ENCODE measurements at places on chromosomes 11 and 22.

GRCh38 chr11:121422675-121423074, 29.4 kb upstream of the SORL1 start:
- DNase-seq: no peak

DNA sequence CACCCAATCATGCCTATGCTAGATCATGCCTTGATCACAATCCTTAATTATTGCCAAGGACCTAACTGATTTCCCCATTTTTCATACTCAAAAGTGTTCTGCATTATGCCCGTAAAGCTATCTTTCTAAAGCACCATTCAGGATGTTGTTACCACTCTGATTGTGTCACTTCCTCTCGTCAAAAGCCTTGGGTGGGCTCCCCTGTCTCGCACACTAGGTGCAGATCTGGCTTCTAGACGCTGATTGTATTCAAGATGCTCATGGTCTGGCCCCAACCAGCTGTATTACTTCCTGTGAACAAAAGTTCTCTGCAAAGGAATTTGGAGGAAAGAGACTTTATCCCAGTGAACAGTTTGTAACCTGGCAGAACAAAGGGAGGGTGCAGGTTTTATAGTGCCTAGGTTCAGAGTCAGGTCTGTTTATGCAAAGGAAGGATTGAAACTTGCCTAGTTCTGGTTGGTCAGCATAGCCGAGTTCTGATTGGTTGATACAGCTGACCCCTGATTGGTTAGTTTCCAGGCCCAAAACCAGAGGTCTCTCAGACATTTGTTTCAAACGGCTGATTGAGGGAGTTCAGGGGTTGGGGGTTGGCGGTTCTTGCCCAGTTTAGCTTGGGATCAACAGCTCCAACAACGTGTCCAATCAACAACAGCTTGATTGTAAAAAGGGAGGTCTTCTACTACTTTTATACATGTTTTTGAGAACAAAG, 25.4 kb downstream of the ATG13 start:
- DNase-seq: no peak

DNA sequence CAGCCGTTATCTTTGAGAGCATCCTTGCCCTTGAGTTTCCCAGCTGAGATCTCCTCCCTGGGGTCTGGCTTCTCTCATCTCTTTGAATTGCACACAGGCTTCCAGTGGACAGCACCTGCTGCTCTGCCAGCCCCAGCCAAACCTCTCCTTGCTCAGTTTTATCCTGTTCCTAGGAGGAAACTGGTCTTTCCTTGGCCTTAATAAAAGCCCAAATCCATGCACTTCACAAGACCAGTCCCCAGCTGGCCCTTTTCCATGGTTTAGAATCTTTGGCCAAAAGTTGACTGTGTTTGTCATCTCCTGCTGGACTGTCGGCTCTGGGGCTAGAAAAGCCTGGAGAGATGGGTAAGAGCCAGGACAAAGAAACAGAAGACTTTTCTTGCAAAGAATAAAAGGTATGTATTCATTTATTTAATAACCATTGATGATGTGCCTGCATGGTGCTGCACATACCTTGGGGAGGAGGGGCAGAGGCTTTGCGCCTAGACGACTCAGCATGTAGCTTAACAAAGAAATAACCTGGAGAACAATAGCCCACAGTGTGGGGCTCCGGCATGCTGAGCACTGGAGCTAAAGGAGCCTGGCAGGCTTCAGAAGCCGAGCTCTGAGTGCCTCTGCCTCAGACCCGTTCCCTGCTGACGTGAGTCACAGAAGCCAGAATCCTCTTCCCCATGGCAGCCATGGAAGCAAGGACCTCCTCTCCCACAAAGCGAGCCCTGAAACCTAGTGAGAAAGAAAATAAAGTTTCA, 319.3 kb upstream of the B3GAT1 start:
- no peak for DNase-seq

GRCh38 chr11:7522121-7522520, 8.3 kb downstream of the PPFIBP2 start:
- no peak for DNase-seq

DNA sequence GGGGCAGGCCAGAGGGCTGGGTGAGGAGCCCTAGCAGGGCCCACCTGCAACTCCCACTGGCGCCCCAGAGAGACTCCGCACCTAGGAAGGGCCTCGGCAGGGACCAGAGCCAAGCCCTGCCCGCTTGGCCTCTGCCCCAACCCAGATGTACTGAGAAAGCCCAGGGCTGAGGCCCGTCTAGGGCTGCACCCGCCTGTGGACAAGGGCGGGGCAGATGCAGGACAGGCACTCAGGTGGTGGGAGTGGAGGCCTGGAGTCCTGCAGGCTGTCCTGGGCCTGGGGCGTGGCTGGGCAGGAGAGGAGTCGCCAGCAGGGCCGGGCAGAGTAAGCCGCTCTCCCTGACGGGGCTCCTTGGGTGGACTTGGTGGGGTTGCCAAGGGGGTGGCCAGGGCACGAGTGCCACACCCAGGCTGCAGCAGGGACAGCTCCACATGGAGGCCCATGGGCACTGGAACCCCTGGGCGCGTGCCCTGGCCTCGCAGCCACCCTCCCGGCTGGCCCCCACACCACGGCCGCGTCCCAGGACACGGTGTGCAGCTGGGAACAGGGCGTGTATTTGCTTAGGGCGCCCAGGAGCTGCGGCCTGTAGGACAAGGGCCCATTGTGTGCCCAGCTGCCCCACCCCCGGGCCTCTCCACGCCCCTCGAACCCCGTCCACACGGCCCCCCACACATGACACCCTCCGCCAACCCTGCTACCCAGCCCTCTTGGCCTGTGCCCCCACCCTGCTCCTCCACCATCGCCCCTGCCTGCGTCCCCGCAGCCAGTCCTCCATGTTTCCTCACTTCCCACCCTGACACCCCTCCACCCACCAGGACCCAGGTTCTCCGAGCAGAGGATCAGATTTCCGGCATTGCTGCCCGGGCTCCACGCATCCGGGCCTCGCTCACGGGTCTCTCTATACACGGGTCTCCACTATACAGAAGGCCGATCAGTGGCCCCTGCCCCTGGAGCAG, 11.3 kb upstream of the PIM3 start:
- DNase-seq: peak; percentile 95

DNA sequence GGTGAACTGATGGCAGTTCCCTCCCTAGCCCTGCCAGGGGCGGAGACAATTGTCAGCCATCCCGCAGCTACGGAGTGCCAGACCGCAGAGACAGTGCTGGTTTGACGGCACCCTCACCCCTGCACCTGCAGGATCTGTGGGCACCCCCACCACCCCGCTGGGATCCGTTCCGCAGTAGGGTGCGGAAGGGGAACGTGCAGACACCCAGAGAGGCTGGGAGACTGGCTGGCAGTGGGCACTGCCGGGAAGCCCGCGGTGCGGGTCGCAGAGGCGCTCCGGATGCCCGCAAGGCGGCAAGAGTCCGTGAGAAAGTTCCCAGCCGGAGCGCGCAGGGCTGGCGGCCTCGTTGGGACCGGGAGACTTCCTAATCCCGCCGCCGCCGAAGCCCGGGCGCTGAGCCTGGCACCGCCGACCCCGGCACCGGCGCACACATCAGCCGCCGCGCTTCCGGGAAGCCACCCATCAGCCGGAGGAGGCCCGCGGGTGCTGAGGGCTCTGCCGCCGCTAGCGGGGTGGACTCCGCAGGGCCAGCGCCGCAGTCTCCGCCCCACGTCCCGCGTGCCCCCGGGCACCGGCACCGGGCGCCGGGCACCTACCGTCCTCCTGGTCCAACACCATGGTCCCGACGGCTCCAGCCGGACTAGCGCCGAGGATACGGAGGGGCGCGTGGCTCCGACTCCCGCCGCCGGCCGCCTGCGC, 4.3 kb upstream of the LMO1 start:
- DNase-seq: no peak

DNA sequence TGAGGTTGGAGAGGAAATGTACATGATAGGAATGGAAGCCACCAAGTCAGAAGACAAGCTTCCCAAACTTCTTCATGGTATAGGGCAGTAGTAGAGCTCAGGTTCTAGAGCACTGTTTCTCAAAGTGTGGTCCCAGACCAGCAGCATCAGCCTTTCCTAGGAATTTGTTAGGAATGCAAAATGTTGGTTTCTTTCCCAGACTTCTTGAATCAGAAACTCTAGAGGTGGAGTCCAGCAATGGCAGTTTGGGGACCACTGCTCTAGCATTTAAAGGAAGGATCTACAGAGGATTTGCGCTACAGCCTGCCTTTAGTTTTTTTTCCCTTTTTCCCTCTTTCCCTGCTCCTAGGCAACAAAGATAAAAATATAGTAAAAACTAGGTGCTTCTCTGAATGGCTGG, 17.0 kb upstream of the MMP12 start:
- DNase-seq: no peak

GRCh38 chr22:43151251-43152002, at the start of gene TSPO:
TSS of gene TSPO (plus strand) at chr22:43151559. CDS start at chr22:43159239, 7,680 bp downstream.
- DNase-seq: peak; percentile 77

GRCh38 chr11:108167624-108168023, 46.3 kb downstream of the ACAT1 start:
- no peak for DNase-seq

- DNase-seq: no peak
These were observed 13.1 kb downstream of the UBASH3B start for GRCh38 chr11:122668562-122669090.

GRCh38 chr22:31987218-31987617, 42.9 kb downstream of the YWHAH start:
- no peak for DNase-seq

DNA sequence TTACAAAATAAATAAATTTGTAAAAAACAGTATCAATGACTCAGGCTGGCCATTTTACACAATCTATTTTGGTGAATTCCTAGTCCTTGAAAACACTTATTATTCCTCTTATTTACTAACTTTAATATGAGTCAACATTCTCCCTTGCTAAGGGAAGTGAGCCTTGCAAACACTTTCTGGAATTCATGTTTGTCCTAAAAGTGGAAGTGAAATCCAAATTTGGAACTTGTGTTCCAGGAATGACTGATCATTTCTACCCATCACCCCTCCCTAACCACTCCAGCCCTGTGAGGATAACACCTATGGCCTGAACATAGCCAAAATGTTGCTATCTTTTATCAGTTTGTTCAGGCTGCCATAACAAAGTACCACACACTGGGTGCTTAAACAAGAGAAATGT, 83.1 kb downstream of the OR5AK2 start:
- no peak for DNase-seq

DNA sequence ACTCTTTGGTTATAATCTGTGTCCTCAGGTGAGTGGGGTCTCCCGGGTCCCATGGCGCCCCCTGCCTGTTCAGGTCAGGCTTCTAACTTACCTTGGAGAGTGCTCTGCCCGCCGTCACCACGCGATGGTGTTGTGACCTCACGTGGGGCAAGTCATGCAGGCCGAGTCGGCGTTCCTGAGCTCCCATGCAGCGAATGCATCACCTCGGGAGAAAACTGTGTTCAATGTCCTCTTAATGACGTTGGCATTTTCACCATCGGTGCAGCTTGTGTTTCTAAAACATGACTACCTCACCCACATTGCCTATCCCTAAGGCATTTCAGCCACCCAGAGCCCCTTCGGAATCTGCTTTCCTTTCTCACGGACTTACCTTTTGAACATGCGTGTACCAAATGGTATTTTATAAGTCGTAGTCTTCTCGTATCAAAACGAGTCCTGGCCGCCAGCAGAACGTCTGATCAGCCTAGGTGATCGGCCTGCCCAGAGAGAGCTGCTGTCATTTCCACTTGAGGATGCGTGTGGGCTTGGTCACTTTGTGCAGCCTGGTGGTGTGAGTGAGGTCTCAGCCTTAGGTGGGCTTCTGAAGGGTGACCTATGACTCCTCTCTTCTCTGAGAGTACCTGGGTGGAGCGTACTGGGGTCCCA, 64.8 kb downstream of the TBC1D22A start:
- no peak for DNase-seq

- no peak for DNase-seq
These were observed 114.7 kb downstream of the CSTPP1 start for GRCh38 chr11:47051217-47051616.

GRCh38 chr22:26236991-26237390, 67.7 kb downstream of the SEZ6L start:
- DNase-seq: no peak

DNA sequence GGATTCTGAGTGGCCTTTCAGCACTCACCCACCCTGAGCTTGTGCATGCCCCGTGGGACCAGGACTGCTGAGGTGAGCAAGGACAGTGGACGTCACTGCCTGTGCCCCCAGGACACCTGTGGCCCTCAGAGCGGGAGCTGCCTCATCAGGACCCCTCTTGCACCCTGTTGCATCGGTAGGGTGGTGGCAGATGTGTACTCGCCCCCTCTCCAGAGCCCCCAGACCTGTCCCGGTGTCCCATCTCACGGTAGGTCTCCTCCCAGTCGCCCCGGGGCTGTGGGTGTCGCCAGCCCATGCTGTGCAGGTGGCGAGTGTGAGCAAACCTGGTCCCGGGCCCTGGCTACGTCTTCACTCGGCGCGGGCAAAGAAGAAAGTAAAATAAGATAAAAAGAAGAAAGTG, 374.2 kb downstream of the TBC1D22A start:
- DNase-seq: no peak

DNA sequence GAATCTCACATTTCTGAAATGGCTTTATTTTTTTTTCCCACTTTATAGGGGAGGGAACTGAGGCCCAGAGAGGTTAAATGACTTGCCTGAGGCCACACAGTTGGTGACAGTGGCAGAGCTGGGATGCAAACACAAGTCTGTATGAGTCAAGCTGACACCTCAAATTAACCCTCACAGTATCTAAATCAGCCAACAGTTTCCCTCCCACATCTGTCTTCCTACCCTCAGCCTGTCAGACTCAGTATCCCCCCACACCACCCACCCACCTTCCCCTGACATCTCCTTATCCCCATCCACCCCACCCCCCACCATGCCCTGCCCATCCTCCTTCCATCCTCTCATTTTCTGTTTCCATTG, 95.2 kb downstream of the TP53I11 start:
- DNase-seq: no peak

- no peak for DNase-seq
These were observed 19.4 kb downstream of the NFAM1 start for GRCh38 chr22:42412744-42413333.

DNA sequence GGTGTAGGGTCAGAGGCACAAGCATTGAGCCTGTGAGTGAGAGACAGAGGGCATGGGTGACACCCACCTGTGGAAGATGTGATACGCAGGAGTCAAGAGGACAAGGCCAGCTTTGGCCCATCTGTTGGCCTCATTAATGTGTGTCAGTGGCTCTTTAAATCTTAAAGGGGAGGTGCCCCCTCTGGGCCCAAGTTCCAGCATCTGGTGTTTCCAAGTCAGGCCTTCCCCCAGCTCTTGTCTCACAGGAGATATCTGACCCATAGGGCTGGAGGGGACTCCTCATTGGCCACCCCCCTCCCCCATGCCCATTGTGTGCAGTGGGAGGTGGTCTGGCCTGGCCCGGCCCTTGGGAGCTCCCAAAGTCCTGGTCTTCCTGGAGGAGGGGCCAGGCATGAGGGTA, 8.9 kb downstream of the KCNK7 start:
- no peak for DNase-seq

- DNase-seq: no peak
These were observed 2.6 kb upstream of the NPTXR start for GRCh38 chr22:38846412-38846811.

Measured in T47D (cell line).